ENCODE measurements at places on chromosomes 6 and 20.

GRCh38 chr6:15395087-15395486, 149.2 kb downstream of the JARID2 start:
- no peak for DNase-seq

DNA sequence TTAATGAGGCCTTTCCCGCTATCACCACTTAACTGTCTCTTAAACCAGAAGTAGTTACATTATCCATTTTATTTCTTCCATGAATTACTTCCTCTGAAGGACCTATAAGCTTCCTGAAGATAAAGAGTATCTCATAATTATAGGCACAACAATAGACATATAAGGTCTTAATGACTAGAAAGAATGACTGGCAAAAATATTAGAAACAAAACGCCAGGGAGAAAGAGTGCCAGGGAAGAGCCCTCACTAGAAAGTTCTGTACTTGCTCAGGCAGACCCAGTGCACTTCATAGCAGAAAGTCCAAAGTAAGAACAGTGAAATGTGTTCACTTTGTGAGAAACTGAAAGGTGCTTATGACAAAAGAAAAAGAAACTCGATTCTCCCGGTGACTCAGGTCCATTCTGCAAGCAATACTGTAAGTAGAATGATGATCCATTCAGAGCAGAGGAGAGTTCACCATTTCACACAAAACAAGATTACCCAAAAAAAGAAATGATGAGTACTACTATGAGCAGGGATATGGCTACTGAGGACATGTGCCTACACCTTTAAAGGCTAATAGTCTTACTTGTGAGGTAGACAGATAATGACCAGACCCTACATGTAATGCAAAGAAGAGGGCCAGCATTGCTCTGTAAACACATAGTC, 5.5 kb downstream of the ZNF334 start:
- no peak for DNase-seq

DNA sequence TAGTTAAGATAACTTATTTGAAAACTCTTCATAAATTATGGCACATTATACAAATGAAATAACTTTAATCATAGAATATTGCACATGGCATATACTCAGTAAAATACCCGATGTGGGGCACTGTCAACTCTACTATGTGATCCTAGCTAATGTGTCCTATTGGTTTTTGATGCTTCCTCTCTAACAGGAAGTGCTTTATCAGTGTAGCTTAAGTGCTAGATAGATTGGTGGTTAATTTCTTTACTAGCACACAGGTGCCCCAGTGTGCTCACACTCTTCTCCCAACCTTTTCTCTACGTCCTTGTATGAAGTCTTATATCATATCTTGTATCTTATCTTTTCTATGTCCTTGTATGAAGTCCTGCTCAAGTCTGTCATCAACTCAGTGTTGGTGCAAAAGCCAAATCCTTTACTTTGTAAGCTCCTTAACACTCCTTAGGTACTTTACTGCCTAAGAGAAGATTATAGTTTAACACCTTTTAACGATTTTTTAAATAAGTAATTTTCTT, 358.9 kb downstream of the CENPW start:
- DNase-seq, result no peak

DNA sequence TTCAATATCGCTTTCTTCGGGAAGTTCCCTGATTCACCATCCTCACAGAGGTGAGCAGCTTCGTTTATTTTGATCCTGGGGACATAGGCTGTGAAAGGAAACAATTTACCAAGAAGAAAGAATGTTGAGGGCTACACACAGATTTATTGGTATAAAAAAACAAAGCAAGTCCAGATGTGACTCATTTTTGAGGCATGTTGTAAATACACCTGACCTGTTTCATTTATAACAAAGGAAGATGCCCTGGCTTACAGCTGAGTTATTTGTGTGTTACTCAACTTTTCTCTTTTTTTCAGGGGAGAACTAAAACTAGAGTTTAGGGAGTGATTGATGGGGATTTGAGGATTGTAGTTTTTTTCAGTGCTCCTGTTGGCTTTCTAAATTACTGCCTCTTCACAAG, 489.5 kb downstream of the CBLN4 start:
- no peak for DNase-seq

- peak; percentile 36 for DNase-seq
Measured at GRCh38 chr6:89928604-89929003, 34.3 kb downstream of the GJA10 start.

Data from RCC 7860 (cell line).